Neuronal stem cell (in vitro differentiated cells): ENCODE measurements at places on chromosomes 6 and 20.

DNA sequence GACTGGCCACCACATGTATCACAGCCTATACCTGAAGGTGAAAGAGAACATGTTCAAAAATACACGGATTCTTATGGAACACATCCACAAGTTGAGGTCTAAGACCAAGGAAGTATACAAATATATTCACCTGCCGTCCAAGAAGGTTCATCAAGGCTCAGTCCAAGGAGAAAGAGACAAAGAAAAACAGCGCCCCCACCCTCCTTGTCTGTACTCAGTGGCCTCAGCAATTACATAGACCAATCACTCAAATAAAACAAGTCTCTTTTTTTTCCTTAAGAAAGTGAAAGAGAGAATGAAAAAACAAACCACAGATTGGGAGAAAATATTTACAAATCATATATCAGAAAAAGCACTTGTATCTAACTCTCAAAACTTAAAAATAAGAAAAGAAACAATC, 19.5 kb downstream of the CPXM1 start:
- H3K4me1 ChIP-seq = no peaks in the 10 kb centered on the region
- H3K36me3 ChIP-seq = no peaks in the 10 kb centered on the region
- no peak for DNase-seq
- H3K4me3 ChIP-seq = no peak overlapping the region
- peaks cover 3% of the 10 kb centered on the region for H3K27me3 ChIP-seq
- H3K27ac ChIP-seq = no peak overlapping the region

GRCh38 chr6:84625506-84625905, 138.9 kb downstream of the TBX18 start:
- no peaks in the 10 kb centered on the region for H3K36me3 ChIP-seq
- no peak for DNase-seq
- no peaks in the 10 kb centered on the region for H3K4me1 ChIP-seq
- no peak overlapping the region for H3K27ac ChIP-seq

GRCh38 chr20:10618611-10619245, 55.1 kb downstream of the JAG1 start:
- H3K27me3 ChIP-seq = no peaks in the 10 kb centered on the region
- H3K4me3 ChIP-seq = no peak overlapping the region
- H3K4me1 ChIP-seq = peaks cover 15% of the 10 kb centered on the region
- H3K27ac ChIP-seq = peak overlapping the region; percentile 41

- no peaks in the 10 kb centered on the region for H3K36me3 ChIP-seq
- H3K4me1 ChIP-seq = no peaks in the 10 kb centered on the region
- DNase-seq = no peak
- H3K27ac ChIP-seq = no peak overlapping the region
Measured at GRCh38 chr20:6651016-6651415, 116.5 kb upstream of the BMP2 start.

- no peak for DNase-seq
- no peaks in the 10 kb centered on the region for H3K36me3 ChIP-seq
- no peaks in the 10 kb centered on the region for H3K4me1 ChIP-seq
- H3K4me3 ChIP-seq = no peak overlapping the region
- no peaks in the 10 kb centered on the region for H3K27me3 ChIP-seq
Measured at GRCh38 chr6:48016020-48016755, 94.8 kb downstream of the PTCHD4 start.

DNA sequence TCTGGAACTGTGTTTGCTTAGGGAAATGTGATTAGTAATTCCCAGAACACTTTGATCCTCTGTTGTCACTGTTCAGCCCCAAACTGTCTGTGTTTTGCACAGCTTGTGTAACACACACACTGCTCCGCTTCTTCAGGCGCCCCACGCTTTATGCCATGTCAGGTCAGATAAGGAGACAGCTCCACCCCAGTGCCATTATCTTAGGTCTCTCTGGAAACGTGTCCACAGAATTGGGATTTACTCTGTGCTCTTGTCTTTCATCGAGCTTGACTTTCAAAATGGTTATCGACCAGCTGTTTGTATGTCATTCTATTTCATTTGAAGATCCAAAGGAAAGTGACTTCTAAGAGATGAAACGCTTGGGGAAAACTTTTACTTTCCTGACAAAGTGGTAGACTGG, 106.4 kb upstream of the SSTR4 start:
- no peaks in the 10 kb centered on the region for H3K27me3 ChIP-seq
- H3K27ac ChIP-seq = no peak overlapping the region
- H3K36me3 ChIP-seq = no peaks in the 10 kb centered on the region
- no peak overlapping the region for H3K4me3 ChIP-seq
- DNase-seq = no peak

DNA sequence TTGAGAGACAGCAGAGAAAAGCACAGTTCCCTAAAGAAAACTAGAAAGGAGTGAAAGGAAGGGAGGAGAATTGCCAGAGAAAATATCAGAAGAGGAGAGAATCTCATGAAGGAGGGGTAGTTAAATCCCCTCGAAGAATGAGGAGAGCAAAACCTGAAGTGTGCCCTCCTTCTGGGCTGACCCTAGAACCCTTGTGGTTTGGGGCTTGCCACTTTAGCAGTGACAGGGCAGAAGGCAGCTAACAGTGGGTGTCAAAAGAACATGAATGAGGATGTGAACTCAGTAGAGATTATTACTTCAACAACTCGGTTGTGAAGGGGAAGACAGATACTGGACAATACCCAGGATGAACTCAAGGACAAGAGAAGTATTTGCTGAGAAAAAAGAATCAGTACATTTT, 73.6 kb downstream of the RALGAPA2 start:
- H3K4me3 ChIP-seq = no peak overlapping the region
- no peak overlapping the region for H3K27ac ChIP-seq
- H3K36me3 ChIP-seq = peaks cover 44% of the 10 kb centered on the region

- no peaks in the 10 kb centered on the region for H3K36me3 ChIP-seq
- no peaks in the 10 kb centered on the region for H3K27me3 ChIP-seq
- H3K4me3 ChIP-seq = no peak overlapping the region
- peaks cover 5% of the 10 kb centered on the region for H3K4me1 ChIP-seq
- no peak for DNase-seq
Measured at GRCh38 chr6:151288712-151289398, 49.1 kb downstream of the AKAP12 start.

- no peaks in the 10 kb centered on the region for H3K36me3 ChIP-seq
- no peak for DNase-seq
- H3K4me3 ChIP-seq = no peak overlapping the region
- no peak overlapping the region for H3K27ac ChIP-seq
Measured at GRCh38 chr20:53146201-53146891, 174.2 kb downstream of the TSHZ2 start.

DNA sequence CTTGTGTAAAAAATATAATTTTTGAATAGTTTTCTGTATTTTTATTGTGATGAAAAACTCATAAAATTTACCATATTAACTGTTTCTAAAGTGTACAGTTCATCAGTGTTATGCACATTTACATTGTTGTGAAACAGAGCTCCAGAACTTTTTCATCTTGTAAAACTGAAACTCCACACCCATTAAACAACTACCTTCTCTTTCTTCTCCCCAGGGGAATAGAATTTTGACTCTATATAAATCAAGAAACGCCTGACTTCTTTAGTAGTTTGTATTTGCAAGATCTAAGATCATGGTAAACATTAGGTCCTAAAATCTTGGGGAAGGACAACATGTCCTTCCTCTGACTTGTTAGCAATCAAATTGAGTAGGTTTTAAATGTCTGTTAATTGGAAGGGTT, 9.1 kb downstream of the ANKRD66 start:
- no peak overlapping the region for H3K4me3 ChIP-seq
- H3K4me1 ChIP-seq = peaks cover 5% of the 10 kb centered on the region
- no peaks in the 10 kb centered on the region for H3K27me3 ChIP-seq
- no peak overlapping the region for H3K27ac ChIP-seq
- no peak for DNase-seq

- peaks cover 4% of the 10 kb centered on the region for H3K27me3 ChIP-seq
- no peak overlapping the region for H3K27ac ChIP-seq
- H3K4me3 ChIP-seq = no peak overlapping the region
- peaks cover 11% of the 10 kb centered on the region for H3K4me1 ChIP-seq
- DNase-seq = no peak
Measured at GRCh38 chr6:7155871-7156579, 48.3 kb downstream of the RREB1 start.

- no peak overlapping the region for H3K4me3 ChIP-seq
- no peak overlapping the region for H3K27ac ChIP-seq
- no peaks in the 10 kb centered on the region for H3K27me3 ChIP-seq
- H3K4me1 ChIP-seq = peaks cover 35% of the 10 kb centered on the region
- no peaks in the 10 kb centered on the region for H3K36me3 ChIP-seq
Measured at GRCh38 chr6:52570291-52570700, 6.6 kb downstream of the TRAM2 start.

- H3K27ac ChIP-seq = peak overlapping the region; percentile 93
- DNase-seq = peak; percentile 95
- no peaks in the 10 kb centered on the region for H3K27me3 ChIP-seq
- H3K4me3 ChIP-seq = peak overlapping the region; percentile 3
Measured at GRCh38 chr6:43702534-43703440, 15.2 kb upstream of the MRPS18A start.

DNA sequence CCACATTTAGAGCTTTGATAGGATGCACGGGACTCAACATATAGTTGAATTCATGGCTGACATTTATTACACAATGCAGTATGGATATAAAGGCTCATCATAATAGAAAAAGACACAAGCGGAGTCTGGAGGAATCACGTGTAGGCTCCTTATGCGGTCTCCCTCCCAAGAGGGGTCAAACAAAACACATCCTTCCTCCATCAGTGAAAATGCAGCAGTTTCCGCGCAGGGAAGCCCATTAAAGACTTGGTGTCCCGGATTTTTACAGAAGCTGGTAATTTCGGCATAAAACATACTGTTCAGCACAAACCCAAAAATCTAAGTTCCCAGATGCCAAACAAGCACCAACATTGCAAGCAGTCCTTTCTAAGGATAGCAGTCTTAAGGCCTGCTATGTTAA, 1.1 kb downstream of the USP45 start:
- DNase-seq = no peak
- H3K27me3 ChIP-seq = no peaks in the 10 kb centered on the region
- no peaks in the 10 kb centered on the region for H3K4me1 ChIP-seq

GRCh38 chr20:19966840-19967239, 50.3 kb upstream of the NAA20 start:
- H3K4me3 ChIP-seq = no peak overlapping the region
- DNase-seq = no peak
- no peaks in the 10 kb centered on the region for H3K27me3 ChIP-seq
- no peak overlapping the region for H3K27ac ChIP-seq

- no peaks in the 10 kb centered on the region for H3K4me1 ChIP-seq
- H3K4me3 ChIP-seq = no peak overlapping the region
- DNase-seq = no peak
- no peaks in the 10 kb centered on the region for H3K27me3 ChIP-seq
Measured at GRCh38 chr6:53251033-53251672, 97.6 kb downstream of the ELOVL5 start.

- no peak for DNase-seq
- no peaks in the 10 kb centered on the region for H3K27me3 ChIP-seq
- H3K4me3 ChIP-seq = no peak overlapping the region
- H3K4me1 ChIP-seq = peaks cover 2% of the 10 kb centered on the region
- H3K36me3 ChIP-seq = no peaks in the 10 kb centered on the region
- peak overlapping the region; percentile 64 for H3K27ac ChIP-seq
Measured at GRCh38 chr6:155227046-155227445, 36.8 kb upstream of the CLDN20 start.

DNA sequence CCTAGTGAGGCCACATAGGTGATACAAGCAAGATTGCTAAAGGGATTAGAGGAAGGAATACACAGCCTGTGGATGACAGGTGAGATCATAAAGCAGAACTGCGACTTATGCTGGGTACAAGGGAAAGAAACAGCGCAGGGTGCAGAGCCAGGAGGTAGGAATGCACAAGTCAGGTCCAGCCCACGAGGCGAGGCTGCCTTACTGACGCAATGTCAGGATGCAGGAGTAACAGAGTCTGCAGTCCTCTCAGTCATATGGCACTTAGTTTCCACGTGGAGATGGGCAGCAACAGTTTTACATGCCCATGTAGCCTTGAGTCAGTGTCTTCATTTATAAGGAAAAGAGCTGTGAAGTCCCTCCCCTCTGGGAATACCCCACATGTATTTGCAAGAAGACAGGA, 210.9 kb downstream of the SYNE1 start:
- H3K27ac ChIP-seq = no peak overlapping the region
- no peak for DNase-seq
- no peaks in the 10 kb centered on the region for H3K36me3 ChIP-seq
- H3K4me3 ChIP-seq = no peak overlapping the region
- H3K4me1 ChIP-seq = no peaks in the 10 kb centered on the region
- no peaks in the 10 kb centered on the region for H3K27me3 ChIP-seq

DNA sequence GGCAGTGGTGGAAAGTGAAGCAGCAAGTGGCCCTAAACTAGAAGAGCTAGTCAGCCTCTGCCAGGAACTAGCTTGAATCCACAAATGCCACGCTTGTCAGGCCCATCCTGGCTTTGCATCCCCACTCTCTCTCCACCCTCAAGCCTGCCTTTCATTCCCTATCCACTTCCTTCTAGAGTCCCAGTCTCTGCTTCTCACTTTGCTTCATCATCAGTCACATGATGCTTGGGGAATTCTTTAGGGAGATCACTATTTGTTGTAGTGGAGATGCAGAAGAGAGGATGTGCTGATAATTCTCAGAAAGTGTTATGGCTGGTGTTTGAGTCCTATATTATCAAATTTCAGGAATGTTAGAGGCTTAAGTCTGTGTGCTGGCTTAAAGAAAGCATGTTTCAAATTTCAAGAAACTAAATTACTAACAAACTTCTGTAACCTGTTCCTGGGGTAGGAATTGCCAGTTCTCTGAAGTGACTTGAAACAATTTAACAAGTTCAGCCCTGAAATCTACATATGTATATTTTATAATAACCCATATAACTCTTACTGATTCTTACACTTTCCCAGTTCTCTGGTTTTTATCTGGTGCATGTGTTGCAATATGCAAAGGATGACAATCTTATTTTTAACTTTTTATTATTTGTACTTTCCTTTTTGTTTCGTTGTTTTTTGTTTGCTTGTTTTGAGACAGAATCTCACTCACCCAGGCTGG, 7.5 kb downstream of the TRIM39 start:
- H3K36me3 ChIP-seq = peaks cover 92% of the 10 kb centered on the region
- no peak overlapping the region for H3K4me3 ChIP-seq
- H3K27me3 ChIP-seq = no peaks in the 10 kb centered on the region
- H3K27ac ChIP-seq = no peak overlapping the region

DNA sequence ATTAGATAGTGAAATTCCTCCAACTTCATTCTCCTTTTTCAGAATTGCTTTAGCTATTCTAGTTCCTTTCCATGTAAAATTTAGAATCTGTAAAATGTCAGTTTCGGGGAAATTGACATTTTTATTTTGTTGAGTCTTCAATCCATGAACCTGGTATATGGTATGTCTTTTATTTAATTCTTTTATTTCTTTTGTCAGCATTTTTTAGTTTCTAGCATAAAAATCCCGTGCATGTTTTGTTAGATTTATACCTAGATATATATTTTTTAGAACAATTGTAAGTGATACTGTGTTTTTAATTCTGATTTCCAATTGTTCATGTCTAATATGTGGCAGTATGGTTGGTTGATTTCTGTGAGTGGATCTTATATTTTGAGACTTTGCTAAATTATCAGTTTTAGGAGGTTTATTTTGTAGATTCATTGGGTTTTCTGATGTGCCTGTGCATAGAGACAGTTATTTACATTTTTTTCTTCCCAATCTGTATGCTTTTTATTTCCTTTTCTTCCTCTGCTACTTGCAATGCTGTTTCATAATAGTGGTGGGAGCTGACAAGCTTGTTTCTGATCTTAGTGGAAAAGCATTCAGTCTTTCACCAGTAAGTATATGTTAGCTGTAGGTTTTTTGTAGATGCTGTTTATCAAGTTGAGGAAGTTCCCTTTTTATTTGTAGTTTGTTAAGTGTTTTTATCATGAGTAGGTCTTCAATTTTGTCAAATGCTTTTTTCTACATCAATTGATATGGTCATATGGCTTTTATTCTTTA, 13.7 kb downstream of the TAB2 start:
- H3K4me3 ChIP-seq = no peak overlapping the region
- H3K27ac ChIP-seq = no peak overlapping the region
- no peak for DNase-seq
- no peaks in the 10 kb centered on the region for H3K27me3 ChIP-seq
- H3K4me1 ChIP-seq = peaks cover 12% of the 10 kb centered on the region
- H3K36me3 ChIP-seq = no peaks in the 10 kb centered on the region
